ENCODE measurements at places on chromosomes 12 and 14. TPM values are rescaled to one million over a fixed set of nuclear protein-coding genes. Genes with fewer than 3 reads are reported as not detected.

GRCh38 chr12:27185234-27186021 is 58.7 kb upstream of the STK38L start:
- DNase-seq: no peak

DNA sequence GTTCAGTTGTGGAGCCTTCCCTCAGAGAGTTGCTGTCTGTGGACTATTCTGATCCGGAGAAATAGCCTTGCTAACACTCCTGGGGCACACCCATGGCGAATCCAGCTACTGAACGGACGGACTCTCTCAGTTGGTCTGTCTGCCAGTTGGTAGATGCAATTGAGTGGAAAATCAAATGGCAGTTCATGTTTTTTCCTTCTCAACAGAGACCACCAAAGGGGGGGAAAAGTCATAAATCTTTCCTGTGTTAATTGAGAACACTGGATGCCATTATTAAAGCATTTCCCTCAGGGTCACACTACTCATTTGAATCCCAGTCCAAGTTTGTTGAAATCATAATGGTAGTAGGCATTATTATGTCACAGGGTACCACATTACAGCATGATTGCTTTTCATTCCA is 354.3 kb upstream of the FAR2 start:
- no peak for DNase-seq

DNA sequence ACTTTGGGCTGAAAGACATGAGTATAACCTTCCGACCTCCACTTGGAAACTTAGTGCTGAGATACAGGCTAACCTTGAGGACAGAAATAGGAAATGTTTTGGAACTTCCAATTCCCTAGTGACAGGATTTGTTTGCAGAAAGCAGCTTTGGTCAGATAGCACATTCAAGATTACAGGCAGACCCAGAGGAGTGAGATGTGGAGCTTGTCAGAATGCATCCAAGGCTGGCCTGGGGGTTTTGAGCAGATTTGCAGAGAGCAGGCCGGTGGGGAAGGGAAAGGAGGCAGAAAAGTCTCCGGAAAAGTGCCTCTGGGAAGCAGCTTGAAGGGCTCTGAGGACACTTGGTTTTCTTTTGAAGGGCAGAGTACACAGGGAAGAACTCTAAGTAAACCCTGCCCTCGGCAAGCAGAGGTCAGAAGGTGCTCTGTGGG is 180.3 kb downstream of the ETV6 start:
- DNase-seq: no peak

- no peak for DNase-seq
These were observed 100.5 kb upstream of the SLC38A2 start for GRCh38 chr12:46472893-46473633.

DNA sequence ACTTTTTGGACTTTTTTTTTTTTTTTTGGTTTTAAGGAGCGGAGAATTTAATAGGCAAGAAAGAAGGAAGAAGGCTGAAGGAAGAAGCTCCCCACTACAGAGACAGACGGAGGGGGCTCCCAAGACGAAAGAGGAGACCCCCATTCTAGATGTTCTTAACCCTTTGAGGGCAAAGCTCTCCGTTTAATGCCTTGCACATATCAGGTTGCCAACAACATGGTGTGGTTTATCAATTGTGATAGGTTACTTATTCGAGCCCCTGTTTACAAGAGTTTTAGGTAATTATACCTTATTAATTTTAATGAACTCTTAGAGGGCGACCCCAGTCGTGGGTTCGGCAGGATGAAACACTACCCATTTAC is 1.2 kb upstream of the FBXO33 start:
- no peak for DNase-seq

TAS2R10 gene
- total RNA-seq: not detected

DNA sequence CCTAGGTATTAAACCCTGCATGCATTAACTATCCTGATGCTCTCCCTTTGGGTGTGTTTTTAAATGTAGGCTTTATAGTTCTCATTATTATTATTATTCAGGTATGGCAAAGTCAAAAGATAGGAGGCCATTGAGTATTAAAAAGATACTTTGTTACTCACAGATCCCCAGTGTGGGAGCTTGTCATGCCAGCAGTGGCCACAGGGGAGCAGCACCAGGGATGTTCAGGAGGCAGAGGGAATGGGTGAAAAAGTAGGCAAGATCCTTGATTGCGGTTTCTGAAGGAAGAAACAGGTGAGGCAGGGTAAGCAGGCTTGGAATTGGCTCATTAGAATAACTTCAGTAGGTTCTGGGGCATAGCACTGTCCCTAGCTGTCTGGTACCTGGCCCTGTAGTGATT is 382.2 kb downstream of the MED13L start:
- no peak for DNase-seq

DNA sequence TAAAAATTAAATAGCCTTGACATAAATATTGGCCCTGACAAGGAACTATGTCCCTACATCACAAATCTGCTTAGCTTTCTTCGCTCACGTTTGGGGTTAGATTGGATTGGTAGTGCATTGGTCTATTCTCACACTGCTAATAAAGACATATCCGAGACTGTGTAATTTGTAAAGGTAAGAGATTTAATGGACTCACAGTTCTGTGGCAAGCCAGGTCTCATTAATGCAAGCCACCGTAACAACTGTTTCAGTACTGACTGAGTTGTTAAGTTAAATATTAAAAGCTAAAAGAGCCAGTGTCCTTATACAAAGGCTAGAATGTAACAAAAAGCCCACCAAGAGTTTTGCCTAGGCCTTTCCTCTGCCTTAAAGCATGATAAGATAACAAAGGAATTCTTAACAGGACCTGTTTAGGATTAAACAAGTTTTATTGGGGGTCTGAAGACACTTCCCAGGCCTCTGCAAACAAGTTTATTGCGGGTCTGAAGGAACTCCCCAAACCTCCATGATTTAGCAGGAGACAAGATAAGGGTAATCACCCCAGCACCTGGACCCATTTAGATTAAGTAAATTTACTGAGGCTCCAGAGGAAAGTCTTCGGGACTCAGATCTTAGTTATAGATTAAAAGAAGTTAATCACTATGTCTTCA is 88.2 kb upstream of the PTGDR start:
- no peak for DNase-seq

OTOGL gene
- 0.38 TPM for total RNA-seq

GRCh38 chr12:76713986-76714385 is 49.9 kb upstream of the ZDHHC17 start:
- no peak for DNase-seq

DNA sequence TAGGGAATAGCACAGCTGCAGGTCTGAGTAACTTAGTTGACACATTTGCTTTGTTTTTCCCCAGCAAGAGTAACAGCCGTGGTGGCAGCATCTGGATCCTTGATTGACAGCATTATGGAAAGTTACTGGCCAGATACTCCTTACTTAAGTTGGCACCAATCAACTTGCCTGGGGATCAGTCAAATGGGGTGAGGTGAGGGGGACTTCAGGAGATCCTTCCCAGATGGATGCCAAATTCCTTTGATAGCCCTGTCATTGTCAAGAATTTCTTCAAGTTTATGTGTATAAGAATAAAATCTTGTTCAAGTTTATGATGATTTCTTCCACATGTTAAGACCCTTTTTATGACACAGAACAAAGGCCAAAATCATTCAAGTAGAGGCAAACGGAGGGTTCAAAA is 618.4 kb downstream of the SLC6A15 start:
- DNase-seq: no peak

DNA sequence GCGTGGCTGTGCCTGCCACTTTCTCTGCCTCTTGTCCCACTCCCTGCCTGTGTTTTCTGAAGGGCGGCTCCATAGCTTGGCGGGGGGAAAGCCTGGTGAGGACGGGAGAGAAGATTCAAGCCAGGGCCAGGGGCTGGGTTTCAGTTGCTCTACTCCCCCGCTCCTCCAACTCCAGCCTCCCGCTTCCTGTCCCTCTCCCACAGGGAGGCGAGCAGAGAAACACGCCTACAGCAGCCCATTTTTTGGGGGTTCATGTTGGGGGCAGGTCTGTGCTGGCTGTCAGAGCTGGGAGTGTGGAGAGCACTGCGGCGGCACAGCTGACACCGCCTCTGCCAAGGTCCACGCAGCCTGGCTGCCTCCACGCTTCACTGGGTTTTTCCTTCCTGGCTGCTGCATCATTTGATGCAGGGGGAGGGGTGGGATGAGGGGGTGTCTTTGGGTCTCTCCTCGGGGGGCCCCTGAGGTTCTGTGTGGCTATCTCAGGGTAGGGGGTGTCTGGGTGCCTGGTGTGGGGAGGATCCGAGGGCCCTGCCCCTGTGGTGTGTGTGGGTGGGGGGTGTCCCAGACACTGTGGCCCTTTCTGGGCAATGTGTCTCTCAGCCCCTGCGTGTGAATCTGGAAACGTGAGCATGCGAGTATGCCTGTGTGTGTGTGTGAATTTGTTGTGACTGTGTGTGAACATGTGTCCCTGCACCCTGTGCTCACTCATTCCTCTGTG is 10.7 kb upstream of the KRT80 start:
- no peak for DNase-seq

- DNase-seq: no peak
These were observed 81.3 kb upstream of the BTG1 start for GRCh38 chr12:92226961-92227360.

TEAD4 gene
- total RNA-seq: 13.4 TPM

GRCh38 chr12:132724506-132725241 is 14.0 kb downstream of the PGAM5 start:
- DNase-seq: peak; percentile 48

DNA sequence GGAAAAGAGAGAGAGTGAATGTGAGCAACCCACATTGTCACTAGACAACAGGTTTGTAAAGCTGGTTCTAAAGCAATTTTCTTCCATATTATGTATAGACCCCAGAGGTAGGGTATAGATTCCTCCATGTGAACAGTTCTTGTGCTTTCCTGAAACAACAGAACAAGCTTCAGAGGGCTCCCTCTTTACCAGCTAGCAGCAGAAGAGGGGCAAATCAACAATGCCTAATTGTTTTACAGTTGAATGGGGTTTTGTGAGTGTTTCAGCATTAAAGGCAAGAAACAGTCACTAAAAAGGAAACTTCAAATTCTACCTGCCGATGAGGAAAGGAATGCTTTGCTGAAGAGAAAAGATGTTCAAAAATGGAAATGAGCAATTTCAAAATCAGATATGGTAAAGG is 341.2 kb upstream of the KITLG start:
- DNase-seq: no peak

DNA sequence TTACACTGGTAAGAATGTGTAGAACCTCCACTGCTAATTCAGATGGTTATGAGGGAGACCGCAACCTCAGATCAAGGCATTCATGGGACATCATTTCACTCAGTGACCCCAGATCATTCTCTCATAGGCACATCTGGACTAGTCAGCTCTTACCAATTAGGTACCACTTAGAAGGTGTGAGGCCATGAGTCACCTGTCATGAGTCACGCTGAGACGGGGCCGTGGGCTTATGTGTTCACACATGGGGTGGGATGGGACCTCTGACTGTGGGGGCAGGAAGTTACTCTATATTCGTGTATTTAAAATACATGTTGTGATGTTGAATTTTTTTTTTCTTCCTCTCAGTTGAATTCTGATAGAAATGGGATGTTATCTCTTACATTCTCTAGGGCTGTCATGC is 55.9 kb downstream of the CCDC92 start:
- peak; percentile 37 for DNase-seq

HOXC12 gene
- total RNA-seq: not detected

ARMH4 gene
- 5.5 TPM for total RNA-seq

- no peak for DNase-seq
These were observed 572.0 kb upstream of the ATP2B1 start for GRCh38 chr12:90280564-90281058.

DNA sequence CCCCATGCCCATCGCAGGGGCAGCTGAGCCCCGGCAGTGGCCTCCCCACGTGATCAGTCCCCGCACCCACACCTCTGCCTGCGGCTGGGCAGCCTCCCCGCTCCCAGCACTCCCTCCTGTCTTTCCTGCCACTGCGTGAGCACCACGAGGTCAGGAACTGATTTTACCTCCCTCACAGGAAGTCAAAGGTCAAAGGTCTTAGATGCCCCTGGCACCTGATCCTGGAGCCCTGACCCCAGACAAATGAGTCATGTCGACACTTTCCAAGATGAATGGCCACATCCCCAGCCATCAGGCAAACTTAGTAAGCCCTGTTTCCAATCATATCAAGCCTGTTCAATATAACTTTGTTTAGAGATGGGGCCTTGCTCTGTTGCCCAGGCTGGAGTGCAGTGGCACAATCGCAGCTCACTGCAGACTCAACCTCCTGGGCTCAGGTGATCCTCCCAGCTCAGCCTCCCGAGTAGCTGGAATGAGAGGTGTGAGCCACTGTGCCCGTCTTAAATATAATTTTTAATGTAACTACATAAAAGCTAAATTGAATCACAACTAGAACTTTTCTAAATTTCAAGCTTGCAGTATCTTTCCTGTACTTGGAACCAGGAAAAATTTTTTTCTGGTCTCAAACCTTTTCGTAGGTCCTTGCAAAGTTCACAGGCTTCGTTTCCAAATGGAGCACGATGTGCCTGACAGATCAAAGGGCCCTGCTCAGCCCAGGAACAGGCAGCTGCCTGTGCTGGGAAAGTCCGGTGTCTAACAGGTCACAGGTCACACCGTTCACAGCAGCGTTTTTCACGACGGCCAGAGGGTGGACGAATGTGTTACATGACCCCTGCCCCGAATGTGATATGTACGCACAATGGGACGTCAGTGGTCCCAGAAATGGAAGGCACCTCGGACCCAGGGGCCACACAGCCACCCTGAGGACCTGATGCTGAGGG is 1.9 kb downstream of the LRCOL1 start:
- no peak for DNase-seq

GRCh38 chr12:90261283-90261682 is 552.6 kb upstream of the ATP2B1 start:
- DNase-seq: no peak

DNA sequence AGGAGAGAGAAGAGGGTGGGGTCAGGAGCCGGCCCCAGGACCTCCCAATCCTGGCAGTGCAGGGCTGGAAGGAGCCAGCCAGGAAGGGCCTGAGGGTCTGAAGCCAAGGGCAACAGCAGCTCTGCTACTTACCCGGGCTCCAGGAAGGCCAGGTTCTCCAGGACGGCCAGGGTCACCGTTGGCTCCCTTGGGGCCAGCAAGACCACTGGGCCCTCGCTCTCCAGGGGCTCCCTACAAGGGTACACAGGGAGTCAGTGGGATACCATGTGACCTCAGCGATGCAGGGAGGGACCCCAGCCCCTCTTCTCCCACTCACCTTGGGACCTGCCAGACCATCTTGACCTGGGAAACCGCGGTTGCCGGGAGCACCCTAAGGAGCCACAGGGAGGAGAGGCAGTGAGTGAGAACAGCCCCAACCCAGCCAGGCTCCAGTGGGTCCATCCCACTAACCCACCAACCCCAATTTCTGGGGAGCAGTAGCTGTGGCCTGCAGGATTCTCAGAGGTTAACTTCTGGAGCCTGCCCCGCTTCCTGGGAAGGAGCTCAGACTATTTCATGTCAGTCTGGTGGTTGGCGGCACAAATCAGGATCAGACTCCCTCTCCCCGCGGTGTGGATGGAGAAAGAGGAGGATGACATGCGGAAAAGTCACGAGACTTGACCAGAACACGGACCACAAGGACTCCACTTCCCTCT is 18.5 kb downstream of the COL2A1 start:
- DNase-seq: no peak

ACVRL1 gene
- 49.6 TPM for total RNA-seq

- no peak for DNase-seq
These were observed 16.7 kb upstream of the TMEM260 start for GRCh38 chr14:56562883-56563282.

SRRM4 gene
- 0.43 TPM for total RNA-seq

SIVA1 gene
- 54.4 TPM for total RNA-seq

Data from Right ventricle myocardium inferior (tissue), 1 donor.